ENCODE measurements at places on chromosomes 11 and 22.

DNA sequence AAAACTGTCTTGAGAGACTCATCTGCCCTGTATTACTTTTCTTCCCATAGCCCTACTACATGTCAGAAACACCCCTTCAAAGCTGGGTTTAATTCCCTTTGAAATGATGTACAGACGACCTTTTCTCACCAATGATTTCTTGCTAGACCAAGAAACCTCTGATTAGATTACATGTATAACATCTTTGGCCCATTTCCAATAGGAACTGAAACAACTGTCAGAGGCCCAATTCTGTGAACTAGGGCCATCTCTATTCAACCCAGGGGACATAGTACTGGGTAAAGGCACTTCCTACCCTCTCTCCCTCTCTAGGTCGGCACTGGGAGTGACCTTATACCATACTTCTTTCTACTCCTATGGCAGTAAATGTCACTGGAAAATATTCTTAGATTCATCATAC is 19.4 kb downstream of the NPAT start:
- no peak for DNase-seq

DNA sequence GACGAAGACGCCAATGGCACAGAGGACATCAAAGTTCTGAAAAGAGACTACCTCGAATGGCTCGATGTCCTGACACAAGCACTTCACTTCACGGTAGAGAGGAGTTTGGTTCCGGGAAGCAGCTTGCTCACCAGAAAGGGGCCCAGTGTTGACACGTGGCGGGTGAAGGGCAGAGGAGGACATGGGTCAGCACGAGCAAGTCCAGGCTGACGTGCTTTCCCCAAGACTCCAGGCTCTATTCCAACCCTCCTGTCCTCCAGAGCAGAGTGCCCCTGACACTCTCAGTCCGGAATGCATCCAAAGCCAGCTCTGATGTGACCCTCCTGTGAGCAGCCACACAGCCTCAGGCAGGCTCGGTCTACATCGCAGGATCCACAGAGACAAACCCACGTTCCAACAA is 77.5 kb upstream of the BID start:
- DNase-seq = no peak

GRCh38 chr11:114447444-114447843 is 8.2 kb downstream of the REXO2 start:
- no peak for DNase-seq

DNA sequence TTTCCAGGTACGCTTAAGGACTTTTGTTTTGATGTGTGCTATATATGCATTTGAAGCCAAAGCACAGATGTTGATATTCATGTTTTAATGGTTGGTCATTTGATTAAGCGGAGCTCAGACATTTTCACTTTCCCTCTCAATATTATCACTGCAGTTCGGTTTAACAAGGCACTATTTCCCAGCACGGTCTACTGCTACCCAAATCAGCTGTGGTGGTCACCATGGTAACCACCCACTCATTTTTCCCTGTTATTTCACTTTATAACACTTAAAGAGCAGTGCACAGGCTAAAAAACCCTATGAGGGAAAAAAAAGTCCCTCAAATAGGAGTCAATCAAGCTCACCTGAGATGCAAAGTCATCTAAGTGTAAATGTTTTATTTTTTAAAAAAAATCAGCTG is 439.6 kb upstream of the CCDC90B start:
- no peak for DNase-seq

DNA sequence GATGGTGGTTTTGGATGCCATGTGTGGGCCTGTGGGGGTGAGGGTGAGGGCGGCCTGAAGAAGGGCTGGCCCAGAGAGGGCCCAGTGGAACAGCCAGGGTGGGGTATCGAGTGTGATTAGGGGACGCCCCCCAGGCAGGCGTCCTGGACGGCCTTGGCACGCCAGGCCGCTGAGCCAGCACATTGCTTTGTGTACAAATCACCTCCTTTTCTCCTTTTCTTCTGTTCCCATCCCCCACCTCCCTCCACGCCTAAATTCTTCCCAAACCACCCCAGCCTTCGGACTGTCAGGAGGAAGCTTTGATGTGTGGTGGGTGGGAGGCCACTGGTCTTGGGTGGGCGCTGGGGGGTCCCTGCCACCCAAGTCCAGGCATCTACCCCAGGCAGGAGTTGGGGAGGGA is 7.8 kb upstream of the CD248 start:
- DNase-seq = no peak

DNA sequence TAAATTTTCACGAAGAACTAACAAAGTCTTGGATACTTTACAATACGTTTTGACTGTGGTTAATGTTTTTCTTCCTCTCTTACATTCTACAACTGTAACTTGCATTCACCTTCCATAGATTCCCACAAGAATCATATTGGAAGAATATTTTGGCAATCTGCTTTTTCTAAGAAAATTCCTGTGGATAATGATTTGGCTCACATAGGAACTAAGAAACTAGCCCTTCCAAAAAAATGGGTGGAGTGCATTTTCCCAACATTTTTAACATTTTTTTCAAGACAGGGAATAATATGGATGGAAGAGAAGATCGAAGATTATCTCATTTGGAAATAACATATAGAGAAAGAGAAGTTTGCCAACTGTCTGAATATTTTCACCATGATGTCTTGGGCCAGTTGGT is 256.9 kb upstream of the POU2AF2 start:
- DNase-seq = no peak

DNA sequence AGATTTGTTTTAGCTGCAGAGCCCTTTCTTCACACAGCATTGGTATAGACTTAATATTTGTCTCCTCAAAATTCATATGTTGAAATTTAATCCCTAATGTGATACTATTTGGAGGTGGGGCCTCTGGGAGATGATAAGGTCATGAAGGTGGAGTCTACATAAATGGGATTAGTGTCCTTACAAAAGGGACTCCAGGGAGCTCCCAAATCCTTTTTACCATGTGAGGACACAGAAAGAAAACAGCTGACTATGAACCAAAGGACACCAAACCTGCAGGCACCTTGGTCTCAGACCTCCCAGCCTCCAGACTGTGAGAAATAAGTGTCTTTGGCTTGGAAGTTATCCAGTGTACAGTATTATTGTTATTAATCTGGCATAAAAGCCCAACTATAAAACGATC is 10.2 kb downstream of the SLC35F2 start:
- DNase-seq = no peak

DNA sequence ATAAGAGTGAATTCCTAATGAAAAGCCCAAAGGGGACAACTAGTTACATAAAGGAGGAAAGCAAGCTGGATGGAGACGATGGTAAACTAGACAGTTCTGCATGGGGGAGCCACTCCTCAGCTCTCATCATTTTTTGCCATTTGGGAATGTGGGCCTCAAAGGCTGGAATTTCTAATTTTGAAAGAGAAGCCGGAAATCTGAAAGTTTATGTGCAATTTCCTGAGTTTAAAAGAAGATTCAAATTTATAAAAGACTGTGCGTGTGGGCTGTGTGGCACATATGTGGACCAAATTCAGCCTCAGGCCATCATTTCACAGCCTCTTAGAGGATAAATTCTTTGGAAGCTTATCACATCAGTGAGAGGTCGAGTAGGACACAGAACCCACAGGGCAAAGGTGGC is 18.3 kb upstream of the CRY2 start:
- DNase-seq = no peak

DNA sequence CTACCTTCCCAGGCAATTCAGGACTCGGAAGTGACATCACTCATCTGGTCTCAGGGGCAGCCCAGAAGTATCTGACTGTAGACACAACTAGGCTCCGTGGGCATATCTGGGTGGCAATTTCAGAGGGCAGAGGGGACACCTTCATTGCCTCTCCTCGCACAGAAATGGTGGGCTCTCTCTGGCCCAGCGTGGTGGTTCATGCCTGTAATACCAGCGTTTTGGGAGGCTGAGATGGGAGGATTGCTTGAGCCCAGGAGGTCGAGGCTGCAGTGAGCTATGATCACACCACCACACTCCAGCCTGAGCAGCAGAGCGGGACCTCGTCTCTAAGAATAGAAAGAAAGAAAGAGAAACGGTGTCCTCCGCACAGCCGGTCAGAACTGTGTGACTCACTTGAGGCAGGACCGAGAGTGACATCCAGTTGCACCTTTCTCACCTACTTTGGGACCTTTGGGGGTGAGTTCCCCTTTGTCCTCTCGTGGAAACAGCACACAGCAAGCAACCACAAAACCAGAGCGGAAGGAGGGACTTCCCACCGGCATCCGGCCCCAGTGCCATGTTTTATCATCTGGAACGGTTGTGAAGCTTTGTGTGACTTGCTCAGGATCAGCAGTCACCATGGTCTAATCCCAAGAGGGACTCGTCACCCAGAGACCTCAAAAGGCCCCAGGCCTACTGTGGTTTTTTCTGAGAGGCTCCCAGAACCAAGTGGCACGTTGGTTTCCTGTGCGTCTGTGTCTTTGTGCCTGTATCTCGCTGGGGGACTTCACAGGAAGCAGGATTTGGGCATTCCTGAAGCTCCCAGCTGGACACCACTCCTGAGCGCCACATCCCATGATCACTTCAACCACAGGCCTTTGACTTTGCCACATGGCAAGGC is 38.4 kb upstream of the EMID1 start:
- DNase-seq = peak; percentile 20

GRCh38 chr22:19546680-19547079 is 22.5 kb upstream of the CLDN5 start:
- DNase-seq = no peak

- DNase-seq = no peak
Measured at GRCh38 chr11:27161071-27161470, 120.5 kb downstream of the BBOX1 start.

DNA sequence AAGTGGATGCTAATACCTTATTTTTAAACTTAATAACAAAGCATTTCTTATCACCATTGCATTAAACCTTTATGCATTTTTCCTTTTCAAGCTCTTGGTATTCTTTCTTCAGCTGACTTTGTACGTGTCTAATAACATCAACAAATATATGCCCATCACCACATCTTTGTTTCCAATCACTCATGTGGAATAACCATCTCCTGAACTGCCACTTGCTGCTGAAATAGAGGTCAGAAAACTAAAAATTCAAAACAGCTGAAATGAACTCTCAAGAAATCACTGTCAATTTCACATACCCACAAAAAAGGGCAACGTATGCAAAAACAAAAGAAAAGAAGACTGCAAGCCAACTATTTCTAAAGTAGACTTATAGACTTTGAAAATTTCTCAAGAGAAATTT is 7.4 kb downstream of the MSANTD4 start:
- DNase-seq = no peak

- no peak for DNase-seq
Measured at GRCh38 chr22:38223289-38223960, 21.6 kb downstream of the MAFF start.

DNA sequence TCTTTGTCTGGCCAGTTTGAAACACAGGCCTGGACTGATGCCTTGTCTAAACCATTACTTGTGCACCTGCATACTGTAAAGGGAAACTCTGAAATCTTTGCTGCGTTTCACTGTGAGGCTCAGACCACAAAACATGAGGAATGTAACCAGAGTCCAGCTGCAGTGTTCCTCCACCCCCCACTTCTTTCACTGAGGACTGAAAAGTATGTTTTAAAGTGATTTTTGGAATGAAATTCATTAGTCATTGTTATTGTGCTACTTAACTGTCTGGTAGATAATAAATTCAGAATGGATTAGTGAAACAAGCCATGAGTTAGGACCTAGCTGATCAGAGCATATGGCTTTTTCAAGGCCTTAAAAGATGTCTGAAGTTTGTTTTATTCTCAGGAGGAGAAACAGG is 181.2 kb downstream of the WNT11 start:
- DNase-seq = no peak

DNA sequence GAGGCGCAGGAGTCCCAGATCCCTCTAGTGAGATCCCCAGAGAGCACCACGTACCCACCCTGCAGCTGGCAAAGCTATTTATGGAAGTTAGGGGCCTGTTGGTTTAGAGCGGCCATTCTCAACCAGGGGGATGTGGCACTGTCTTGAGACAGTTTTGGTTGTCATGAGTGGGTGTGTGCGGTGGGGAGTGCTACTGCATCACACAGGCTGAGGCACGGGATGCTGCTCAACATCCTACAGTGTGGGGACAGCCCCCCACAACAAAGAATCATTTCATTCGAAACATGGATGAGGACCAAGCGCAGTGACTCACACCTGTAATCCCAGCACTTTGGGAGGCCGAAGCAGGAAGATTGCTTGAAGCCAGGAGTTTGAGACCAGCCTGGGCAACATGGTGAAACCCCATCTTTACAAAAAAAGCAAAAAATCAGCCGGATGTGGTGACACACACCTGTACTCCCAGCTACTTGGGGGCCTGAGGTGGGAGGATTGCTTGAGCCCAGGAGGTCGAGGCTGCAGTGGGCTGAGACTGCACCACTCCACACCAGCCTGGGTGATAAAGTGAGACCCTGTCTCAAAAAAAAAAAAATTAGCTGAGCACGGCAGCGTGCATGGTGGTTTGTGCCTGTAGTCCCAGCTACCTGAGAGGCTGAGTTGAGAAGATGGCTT is 28.2 kb downstream of the GGT5 start:
- DNase-seq = no peak

DNA sequence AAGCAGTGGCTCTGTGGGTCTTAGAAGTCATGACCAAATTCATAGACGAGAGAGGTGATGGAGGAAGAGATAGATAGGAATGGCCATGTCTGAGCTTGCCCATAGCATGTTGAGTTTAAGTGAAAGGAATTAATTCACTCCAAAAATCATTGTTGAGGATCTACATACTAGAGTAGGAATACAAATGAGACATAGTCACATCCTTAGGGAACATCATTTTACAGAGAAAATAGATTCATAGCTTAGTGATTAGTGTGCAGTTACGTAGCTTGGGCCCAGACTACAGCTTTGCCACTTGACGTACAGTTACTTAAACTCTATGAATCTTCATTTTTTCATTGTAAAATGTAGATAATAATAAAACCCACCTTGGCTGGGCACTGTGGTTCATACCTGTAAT is 21.4 kb upstream of the BMAL1 start:
- no peak for DNase-seq

DNA sequence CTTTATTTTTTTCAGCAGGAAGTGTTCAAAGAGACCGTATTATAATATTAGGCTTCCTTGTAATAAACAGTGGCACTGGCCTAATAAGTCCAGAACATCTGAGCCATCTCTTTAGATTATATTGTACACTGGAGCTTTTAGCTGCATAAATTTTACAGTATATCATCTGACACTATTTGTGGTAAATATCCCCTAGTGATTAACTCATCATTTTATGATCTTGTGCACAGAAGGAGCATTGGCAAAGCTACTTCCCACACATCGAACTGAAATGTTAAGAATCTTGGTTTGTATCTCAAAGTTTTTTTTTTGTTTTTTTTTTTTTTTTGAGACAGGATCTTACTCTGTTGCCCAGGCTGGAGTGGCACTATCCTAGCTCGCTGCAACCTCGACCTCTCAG is 162.7 kb downstream of the HIPK3 start:
- DNase-seq = no peak

DNA sequence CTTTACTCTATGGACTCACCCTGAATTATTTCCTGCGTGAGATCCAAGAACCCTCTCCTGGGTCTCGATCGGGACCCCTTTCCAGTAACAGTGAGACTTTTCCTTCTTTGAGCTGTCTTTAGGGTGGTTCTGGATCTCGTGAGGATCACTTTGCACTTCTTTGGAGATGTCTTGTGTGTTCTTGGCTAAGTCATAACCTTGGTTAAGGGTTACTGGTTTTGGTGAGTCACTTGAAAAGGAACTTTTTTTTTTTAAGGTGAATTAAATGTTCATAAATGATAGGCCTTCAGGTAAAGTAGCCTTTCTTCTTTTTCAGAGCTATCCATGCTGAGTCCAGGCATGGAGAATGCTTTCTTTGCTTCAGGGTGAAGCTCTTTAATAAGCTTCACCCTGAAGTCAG is 19.4 kb upstream of the GSTP1 start:
- no peak for DNase-seq

Data from CD4-positive, alpha-beta T cell treated with Interleukin-4 for 4 hours (primary cell).